CD4-positive, alpha-beta T cell treated with Interleukin-10 for 1 hour (primary cell): ENCODE measurements at places on chromosomes 6 and 20.

- no peak for DNase-seq
Measured at GRCh38 chr20:5061213-5061612, 58.5 kb downstream of the PCNA start.

GRCh38 chr20:23305098-23305497, 45.5 kb upstream of the NXT1 start:
- no peak for DNase-seq

DNA sequence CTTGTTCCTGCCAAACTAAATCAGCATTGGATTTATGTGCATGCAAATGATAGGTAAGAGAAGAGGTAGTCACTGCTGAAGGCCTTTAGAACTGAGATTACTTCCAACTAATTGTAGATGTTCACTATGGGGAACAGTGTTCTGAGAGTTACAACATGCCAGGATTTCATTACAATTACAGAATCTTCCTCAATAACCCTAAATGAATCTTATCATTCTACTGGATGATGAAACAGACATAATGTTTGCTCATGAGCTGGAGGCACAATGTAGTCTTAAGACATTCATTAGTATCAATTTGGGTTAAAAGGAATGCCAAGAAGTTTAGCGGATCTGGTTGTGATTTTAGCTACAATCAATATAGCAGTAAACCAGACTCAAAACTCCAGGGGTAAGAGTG, 248.9 kb upstream of the THEMIS start:
- DNase-seq = no peak

GRCh38 chr6:122859676-122860075, 70.6 kb downstream of the SMPDL3A start:
- DNase-seq = no peak

GRCh38 chr20:53220482-53221307, 248.5 kb downstream of the TSHZ2 start:
- no peak for DNase-seq

GRCh38 chr6:100823041-100823440, 58.1 kb downstream of the ASCC3 start:
- DNase-seq = no peak

- DNase-seq = no peak
Measured at GRCh38 chr6:37594895-37595294, 95.2 kb upstream of the CCDC167 start.

DNA sequence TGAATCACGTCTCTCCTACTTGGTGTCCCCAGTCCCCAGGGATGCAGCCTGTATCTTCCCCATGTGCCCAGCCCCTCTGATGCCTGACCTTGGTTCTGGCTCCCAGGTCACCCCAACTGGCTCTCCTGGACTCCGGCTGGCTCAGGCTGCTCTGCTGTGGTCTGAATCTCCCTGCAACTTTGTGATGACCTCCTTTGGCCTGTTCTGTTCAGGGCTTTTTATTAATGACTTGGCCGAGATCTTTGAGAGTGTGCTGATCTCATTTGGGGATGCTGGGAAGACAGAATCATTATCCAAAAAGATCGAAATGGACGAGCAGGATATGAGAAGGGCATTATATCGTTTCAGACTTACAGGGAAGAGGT, 67.4 kb downstream of the IGF2R start:
- DNase-seq = no peak
